ENCODE measurements at places on chromosomes 11 and 22. TPM values are rescaled to one million over a fixed set of nuclear protein-coding genes. Genes with fewer than 3 reads are reported as not detected.

The TRIM77 gene
- polyA plus RNA-seq: not detected

DNA sequence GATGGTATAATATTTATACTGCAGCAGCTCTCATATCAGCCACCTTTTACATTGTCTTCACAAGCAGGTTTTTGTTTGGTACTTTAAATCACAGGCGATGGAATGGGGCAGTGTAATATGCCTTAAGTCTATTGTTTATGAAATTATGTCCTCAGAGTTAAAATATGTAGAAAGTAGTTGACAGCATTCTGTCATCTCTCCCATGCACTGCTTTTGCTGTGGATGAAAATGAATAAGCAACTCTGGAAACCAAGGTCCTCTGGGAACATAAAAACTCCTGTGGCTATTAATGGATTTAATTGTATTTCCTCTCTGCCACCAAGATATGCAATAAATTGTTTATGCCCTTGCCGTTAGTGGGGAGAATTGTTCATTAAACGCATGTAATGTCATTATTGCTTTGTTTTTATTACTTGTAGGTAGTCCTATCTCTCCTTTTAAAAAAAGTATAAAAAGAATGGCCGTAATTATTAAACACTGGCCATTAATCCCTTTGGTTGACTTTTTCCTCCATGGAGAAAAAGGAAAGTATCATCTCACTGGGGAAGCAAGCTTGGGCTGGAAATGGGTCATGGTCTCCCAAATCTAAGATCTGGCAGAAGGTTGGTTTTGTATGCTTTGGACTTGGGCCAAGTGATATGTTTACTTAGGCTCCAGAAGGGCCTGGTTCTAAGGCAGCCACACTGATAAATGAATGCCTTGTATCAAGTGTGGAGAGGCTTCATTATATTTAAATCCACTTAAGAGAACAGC lies 13.1 kb downstream of the PACS1 start:
- no peak for DNase-seq

DNA sequence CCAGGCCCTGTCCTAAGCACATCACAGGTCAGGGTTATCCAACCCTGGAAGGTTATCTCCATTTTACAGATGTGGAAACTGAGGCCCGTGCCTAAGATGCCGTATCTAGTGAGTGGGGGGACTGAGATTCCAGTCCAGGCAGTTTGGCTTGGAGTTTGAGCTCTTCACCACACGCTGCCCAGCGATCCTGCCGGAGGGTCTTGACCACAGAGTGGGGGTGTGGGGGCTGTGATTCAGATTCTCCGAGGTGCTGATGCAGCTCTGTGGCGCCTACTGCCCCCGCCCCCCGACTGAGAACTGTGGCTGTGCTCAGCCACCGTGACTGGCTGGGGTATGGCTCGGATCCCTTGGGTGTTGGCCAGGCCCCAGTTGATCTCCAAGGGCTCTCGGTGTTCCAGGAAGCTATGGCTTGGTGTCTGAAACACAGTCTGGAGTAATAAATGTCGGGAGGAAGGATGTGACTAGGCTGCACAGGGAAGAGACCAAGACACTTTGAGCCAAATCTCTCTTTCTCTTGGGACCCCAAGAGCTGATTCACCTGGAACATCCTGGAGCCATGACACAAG lies 60.6 kb upstream of the RASD2 start:
- DNase-seq: no peak

- DNase-seq: no peak
These were observed 9.4 kb upstream of the FADD start for GRCh38 chr11:70193411-70194292.
